ENCODE measurements at places on chromosomes 11 and 22.

- DNase-seq = no peak
Measured at GRCh38 chr11:130023204-130023603, 20.6 kb upstream of the PRDM10 start.

DNA sequence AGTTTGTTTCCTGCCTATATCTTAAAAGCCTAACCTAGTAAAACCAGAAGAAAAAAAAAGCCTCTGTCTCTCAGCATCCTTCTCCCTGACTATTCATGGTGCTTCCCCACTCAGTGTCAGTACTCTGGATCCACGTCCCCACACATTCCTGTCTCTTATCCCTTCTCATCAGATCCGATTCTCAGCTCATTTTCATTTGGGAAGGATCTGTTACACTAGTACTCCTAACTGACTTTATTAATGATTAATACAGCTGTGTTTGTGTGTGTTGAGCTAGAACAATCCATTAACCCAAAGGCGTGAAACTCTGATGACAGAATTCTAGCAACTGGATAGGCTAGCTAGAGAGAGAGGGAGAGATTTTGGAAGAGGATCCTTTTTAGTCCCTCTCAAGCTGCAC lies 1.5 kb downstream of the PRRG4 start:
- no peak for DNase-seq

DNA sequence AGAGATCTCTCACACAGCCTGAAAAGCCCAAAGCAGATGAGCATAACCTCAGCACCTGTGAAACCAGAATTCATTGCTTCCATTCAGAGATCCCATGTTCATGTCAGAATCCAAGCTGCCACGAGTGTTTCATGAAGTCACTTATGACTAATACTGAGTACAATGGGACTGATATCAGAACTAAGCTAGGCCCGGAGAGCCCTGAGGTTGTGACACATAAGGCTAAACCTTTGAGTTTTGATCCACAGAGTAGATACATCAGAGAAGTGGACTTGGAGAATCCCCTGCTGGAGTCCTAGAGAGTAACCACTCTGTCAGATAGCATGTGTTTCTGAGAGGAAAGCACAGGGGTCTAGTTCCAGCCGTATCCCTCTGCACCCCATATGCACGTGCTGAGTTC lies 890 bp upstream of the GLYATL1 start:
- DNase-seq = no peak

DNA sequence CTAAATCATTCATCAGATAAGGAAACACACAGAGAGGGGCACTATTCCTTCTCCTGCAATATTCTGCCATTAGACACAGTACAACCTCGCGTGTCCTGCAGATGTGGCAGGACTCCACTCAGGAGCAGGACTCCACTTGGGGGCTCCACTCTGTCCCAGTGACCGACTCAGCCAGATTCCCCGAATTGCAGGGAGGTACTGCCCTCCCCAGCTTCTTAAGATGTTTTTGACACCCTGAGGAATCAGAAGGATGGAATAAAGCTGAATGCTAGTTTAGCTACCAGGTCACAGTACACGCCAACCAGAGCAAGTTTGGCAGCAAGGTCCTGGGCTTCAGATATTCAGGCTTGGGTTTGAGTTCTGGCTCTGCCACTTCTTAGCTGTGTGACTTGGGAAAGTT lies 99.3 kb upstream of the USP47 start:
- DNase-seq = no peak

DNA sequence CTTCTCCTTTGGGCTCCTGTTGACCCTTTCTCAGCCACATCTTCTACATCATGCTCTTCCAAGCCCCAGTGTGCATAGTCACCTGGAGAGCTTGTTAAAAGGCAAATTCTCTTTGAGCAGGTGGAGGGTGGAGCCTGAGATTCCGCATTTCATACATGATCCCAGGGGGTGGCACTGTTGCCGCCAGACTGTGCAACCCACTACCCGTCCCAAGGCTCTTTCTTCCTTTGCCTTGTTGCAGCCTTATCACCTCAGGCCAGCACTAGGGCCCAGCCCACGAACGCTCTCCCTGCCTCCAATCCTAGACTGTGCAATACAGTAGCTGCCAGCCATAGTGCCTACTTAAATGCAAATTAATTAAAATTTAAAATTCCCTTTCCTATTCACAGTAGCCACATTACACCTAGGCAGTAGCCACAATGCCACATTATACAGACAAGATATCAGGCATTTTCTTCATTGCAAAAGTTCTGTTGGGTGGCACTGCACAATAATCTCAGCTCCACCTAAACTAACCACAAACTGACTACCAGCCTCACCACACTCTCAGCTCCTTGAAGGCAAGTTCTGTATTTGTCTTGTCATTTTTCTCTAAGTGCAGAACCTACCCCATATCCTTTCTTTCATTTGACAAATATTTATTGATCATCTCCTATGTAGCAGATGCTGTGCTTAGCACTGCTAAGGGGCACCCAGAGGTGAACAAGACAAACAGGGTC lies 4.6 kb upstream of the KCNJ5 start:
- DNase-seq = no peak

DNA sequence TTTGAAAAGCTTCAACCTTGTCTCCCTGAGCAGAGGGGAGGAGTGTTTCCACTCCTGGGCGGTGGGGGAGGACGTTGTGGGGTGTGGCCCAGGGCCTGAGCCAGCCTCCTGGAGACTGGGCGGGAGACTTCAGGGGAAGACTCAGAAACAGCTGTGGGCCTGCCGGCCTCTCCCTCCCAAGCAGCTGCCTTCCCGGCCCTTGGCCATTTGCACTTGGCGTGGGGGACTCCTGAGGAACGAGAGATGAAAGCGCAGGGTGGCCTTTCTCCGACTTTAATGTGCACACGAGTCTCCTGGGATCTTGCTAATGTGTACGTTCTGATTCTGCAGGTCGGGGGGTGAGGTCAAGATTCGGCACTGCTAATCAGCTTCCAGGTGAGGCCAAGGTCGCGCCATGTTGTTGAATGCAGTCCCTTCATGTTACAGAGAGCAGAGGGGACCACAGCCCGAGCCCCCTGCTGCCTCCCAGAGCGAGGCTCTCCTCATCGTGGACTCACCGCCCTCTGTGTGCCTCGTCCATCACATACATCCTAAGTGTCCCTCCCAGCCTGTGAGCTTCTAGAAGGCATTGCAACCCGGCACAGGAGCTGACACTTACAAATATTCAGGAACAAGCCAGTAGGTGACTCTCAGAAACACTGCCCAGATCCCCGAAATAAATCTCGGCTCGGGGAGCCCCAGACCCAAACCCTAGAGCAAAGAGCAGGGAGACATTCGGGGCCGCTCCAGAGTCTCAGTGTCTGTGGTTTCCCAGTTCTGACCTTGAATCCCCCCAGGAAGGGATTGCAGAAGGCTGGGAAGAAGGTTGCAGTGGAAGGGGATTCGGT lies 7.7 kb downstream of the LIF start:
- DNase-seq = no peak

GRCh38 chr22:31631436-31631835 lies 30.6 kb downstream of the PISD start:
- no peak for DNase-seq

DNA sequence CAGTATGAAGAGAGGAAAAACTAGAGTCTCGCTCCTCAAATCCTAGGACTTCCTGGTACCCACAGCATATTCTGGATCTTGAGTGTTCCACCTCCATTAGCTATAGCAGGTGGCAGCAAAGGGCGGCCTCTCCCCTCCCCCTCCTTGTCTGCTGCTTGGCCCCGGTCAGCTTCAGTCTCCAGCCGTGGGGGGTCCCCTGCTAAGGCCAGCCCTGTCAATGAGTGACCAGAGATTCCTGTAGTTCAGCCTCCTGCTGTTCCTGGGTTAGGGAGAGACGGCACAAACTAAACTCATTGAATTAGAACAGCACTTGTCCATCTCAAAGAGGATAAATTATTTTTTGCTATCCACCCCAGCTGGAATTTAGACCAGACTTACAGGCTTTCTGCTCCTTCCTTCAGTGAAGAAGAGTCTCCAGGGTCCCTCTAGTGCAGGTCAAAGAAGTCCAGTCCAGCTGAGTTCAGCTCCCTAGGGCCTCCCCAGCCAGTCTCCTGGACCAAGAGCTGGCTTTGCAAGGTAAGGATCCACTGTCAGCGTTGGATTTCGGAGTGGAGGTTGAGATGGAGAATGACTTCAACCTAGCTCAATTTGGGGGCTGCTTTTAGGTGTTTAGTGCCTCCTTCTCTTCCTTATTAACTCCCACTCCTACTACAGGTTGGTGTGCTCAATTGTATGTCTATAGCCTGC lies 1.1 kb upstream of the PHLDB1 start:
- no peak for DNase-seq

DNA sequence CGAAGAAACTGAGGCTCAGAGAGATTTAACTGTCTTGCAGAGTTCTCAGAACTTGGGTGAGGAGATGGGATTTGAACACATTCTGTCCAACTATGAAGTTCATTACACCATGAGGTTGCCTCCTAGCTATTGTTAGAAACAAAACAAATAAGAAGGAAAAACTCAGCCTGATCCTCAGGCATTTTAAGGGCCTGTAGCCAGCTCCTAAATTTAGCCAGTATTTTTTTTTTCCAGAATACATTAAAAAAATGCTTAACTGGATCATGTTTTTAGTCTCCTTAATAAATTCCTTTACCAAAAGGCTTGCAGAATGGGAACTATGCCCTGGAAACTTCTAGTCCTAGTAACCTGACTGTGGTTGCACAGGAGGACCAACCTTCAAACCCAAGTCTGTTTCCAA lies 212.0 kb downstream of the CSNK2A3 start:
- no peak for DNase-seq

DNA sequence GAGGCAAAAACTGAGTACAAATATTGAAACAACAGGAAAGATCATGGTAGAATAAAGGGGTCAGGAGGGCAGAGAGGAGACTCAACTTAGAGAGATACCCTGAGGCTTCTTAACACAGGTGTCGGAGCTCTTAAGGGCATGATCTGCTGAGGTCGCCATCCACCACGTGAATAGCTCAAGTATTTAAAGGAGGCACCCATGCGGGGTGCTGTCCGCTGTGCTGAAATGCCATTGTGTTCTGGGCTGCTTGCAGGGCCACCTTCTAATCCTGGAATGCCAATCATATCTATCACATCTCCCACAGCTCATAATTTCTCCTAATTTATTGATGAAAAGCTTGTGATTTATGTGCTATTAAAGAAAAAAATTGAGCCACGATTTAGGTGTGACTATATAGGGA lies 90.2 kb downstream of the SEZ6L start:
- peak; percentile 6 for DNase-seq

- DNase-seq = no peak
Measured at GRCh38 chr11:91011503-91011902, 788.7 kb upstream of the CHORDC1 start.

DNA sequence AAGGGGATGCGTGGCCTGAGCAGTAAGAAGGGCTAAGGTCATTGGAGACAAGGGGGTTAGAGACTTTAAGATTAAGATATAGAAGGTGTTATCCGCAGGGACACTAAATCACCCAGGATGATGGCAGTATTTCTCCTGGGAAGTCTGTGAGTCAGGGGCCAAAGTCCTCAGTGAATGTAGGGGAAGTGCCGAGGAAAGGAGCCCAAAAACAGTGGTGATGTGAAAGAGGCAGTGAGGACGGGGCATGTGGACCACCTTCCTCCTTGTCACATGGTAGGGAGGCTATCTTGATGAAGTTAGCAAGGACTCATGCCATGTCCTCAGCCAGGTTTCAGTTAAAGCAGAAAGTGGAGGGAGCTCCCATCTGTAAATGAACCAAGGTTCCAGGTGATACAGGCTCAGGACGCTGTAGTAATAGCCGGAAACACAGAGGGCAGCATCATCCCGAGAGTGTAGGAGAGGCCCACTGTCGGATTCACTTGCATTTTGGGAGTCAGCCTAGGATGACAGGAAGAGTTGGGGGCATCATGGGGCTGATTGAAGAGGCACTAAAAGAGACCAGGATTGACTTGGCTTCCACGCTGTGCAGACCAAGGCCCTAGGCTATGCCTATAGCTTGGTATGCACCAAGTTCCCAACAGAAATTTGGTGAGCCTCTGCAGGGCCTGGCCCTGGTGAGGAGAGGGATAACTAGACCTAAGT lies 33.5 kb downstream of the WEE1 start:
- no peak for DNase-seq

- DNase-seq = no peak
Measured at GRCh38 chr11:22903782-22904181, 43.5 kb upstream of the CCDC179 start.

DNA sequence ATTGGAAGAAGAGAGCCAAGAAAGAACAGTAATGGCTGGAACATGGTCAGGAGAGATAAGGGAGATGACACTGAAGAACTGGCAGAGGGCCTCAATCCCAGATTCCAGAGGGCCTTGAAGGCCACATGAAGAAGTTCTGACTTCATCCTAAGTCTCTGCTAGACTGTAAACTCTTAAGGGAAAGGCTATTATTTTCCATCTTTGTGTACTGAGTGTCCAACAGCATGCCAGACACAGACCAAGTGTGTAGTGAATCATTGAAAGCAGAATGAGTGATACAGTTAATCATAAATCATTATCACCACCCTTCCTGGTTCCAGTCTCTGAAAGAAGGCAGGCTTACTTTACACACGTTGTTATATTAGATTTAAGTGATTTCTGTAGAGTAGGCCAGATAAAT lies 185.3 kb upstream of the C11orf87 start:
- no peak for DNase-seq

DNA sequence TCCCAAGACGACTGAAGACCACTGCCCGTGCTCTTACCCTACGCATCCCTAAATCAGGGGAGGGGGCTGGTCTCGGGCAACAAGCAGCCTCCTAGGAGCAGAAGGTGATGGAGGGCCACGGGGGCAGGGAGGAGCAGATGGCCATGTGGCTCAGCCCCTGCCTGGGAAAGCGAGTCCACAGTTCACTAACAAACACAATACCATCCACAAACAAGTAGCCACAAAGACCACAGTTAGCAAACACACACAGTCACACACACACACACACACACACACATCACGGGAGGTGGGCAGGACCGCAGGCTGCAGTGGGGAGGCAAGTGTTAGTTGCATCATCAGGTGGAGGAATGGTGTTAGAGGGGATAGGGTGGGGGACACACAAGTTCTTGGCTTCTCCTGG lies 13.2 kb upstream of the FXYD2 start:
- DNase-seq = no peak

DNA sequence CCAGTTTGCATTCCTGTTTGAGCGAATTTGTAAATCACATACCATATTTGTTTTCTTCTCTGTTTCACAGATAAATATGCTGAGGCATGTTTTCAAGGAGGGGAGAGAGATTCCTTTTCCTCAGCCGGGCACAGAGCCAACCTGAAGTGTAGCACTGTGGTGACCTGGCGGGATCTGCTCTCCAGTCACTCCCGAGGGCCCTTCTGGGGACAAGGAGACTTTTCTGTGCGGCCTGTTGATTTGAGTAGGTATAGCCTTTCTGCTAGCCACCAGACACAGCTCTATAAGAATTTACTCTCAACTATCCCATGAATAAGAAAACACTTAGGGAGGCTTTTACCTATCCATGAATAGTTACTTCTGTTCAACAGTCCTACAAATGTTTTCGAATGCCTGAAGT lies 63.5 kb upstream of the FDX1 start:
- DNase-seq = no peak
